Myocyte (in vitro differentiated cells): ENCODE measurements at places on chromosomes 6 and 20. TPM values are rescaled to one million over a fixed set of nuclear protein-coding genes. Genes with fewer than 3 reads are reported as not detected.

DNA sequence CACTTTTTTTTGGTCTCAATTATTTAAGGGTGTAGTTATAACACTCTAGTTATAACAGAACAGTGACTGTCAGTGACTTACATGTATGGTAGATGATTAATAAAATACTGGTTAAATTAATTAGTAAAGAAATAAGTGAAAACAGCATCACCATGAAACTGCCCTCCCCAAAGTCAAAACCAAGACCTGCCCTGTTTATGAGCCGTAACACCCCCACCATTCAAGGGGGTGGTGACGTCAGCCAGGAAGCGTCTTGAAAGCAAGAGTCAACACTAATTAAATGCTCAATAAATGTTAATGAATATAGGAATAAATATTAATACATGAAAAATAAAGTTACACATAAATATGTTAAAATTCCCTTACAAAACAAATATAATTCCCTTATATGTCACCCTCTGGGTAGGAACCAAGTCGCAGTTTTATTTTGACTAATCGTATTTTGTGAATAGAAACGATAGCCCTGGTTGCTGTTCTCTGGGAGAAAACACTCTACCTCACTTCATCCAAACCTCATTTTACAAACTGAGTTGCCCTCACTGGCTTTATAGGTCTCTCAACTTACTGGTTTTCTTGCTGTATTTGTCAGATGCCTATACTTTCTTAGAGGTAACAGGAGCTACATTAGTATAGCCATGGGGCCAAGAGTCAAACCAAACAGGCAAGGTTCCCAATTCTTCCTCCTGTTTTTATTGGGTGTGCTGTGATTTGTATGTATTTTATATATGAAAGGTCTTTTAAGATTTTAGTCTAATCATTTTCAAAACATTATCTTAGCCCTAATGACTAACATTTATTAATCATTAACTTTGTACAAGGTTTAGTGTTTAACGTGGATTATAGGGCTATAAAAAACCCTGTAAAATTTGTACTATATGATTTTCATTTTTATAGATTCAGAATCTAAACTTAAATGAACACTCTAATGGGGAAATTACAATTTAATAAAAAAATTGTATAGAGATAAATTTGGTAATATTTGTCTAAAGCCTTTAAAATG is 227.9 kb upstream of the IRAK1BP1 start:
- no peak for DNase-seq

DNA sequence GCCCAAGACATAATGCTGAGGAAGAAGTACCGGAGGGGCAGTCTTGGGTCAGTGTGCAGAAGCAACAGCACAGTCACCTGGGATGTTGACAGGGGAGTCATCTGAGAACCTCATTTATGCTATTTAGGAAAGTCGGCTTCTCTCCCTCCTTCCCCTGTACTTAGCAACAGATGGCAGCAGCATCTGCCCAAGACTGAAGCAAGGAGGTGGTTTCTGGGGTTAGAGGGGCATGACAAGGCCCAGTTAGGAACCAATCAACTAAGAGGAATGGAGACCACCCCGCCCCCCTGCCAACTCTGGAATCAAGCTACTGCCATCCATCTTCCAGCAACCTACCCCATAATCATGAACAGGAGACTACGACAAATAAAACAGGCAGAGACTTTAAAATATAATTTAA is 21.7 kb downstream of the RIPK1 start:
- DNase-seq = peak; percentile 84

- DNase-seq = peak; percentile 86
These were observed 10.3 kb downstream of the ZNF337 start for GRCh38 chr20:25686081-25687067.

TNF gene
- total RNA-seq = not detected in 2 replicates

SAMD3 gene
- total RNA-seq = not detected in 2 replicates
